ENCODE measurements at places on chromosomes 13 and 19.

DNA sequence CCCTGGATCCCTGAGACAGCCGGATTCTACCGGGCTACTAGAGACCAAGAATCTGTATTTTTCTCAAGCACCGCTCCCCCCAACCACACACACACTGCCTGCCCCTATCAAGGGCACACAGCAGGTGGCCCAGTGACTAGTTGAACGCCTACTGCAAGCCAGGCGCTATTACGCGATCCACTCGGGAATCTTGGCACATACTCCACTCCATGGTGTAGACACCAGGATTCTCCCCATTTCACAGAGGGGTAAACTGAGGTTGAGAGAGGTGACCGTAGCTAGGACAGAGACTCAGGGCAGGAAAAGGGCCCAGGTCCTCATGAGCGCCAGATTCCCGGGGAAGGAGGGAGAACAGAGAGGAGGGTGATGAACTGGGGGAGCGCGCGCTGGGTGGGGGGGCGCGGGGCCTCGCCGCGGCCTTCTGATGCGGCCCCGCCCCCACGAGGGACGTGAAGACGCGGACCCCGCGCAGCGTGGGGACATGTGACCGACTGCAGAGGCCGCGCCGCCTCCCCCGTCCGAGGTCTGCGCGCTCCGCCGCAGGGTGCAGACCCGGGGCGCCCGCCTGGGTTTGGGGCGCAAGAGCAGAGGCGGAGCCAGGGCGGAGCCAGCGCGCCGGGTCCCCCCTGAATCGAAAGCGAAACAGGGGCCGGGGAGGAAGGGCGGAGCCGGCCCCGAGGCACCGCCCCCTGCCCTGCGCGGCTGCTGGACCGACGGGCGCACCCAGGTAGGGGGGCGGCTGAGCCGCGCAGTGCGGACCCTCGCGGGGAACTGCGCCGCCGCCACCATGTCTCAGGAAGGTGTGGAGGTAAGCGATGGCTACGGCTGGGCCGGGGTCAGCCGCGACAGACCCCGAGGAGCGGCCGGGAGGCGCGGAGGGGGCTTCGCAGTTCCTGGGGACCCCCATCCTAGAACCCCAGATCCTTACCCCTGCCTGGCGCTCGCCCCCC is at the start of gene SHFL:
Gene SHFL, plus strand, starts transcription at position 677 of the 950 bp plus-strand sequence. Its CDS starts 111 bp downstream, at position 788.
- DNase-seq, result peak; percentile 61

GRCh38 chr13:113540523-113540922 is 44.0 kb upstream of the TFDP1 start:
- no peak for DNase-seq

DNA sequence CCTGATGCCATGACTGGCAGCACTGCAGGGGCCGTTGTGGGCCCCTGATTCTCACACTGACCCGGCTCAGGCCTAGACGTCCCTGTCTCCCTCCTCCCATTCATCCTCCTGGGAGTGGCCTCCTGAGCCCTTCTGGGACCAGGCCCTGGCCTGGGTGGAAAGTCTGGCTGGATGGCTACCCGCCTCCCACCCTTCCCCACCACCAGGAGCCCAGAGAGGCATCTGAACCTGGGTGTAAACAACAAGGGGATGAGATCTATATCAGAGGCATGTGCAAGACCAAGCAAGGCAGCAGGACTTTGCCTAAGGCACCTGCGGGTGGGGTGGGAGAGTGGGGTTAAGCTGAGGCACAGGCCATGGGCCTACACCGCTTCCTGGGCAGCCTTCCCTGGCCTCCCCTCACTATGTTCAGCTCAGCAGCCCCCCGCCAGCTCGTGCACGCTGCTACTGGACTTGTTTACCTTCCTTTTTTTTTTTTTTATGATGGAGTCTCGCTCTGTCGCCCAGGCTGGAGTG is 22.0 kb upstream of the ASPDH start:
- DNase-seq, result no peak

DNA sequence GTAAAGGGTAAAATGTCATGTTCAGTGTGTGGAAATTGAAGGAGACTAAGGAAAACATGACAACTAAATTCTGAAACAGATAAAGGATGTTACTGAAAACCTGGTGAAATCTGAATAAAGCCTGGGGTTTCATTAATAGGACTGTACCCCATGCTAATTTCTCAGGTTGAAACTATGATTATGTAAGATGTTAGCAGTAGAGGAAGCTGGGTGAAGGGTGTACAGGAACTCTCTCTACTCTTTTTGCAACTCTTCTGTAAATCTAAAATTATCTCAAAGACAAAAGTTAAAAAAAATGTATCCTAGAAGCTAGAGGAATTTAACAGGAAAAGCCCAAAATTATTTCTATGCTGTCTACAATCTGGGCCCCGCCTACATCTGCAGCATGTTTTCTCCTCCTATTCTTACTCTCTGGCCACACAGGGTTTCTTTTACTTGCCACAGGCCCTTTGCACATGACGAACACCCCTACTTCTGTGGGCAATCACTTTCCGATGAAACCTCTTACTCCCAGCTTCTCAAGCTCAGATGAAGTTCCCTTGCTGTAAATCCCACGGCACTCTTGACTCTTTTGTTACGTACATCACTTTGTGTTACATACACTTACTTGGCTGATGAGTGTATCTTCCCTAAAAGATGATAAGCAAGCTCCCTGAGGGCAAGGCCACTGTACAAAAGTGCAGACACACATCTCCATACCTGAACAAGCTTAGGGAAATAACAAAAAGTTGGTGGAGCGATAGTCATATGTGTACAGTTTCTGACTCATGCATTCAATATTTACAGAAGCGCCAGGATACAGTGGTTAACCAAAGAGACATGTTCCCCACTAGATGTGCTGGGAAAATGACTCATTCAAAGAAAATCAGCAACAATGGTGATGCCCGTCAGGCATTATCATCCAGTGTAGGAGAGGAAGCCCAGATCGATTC is 32.6 kb downstream of the RUBCNL start:
- no peak for DNase-seq

GRCh38 chr19:21749090-21749489 is 18.3 kb downstream of the ZNF100 start:
- DNase-seq, result no peak

GRCh38 chr13:66339214-66339613 is 890.9 kb downstream of the PCDH9 start:
- no peak for DNase-seq

GRCh38 chr19:41784743-41785142 is 11.6 kb upstream of the CEACAM3 start:
- no peak for DNase-seq

- no peak for DNase-seq
Observed at GRCh38 chr13:79070343-79070974, 335.6 kb downstream of the RBM26 start.

DNA sequence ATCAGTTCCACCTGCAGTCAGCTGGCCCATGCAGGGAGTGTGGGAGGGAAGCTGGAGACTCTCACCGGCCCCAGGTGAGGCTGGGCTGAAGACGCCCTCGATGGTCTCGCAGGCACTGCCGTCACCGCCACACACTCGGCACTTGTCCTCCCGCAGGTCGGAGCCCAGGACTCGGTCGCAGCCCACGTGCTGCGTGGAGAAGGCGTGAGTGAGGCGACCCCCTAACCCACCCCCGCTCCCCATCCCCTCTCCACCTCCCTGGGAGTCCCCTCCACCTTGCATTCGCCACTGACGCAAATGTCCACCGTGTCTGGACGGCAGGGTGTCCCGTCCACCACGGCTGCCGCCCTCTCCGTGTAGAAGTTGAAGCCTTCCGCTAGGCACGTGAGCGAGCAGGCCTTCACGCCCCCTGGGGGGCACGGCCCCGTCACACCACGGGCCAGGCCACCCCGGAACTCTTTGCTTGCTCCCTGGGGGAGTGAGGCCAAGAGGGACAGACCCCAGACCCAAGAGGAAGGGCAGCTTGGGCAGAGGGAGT is 12.0 kb upstream of the MYO1F start:
- no peak for DNase-seq

DNA sequence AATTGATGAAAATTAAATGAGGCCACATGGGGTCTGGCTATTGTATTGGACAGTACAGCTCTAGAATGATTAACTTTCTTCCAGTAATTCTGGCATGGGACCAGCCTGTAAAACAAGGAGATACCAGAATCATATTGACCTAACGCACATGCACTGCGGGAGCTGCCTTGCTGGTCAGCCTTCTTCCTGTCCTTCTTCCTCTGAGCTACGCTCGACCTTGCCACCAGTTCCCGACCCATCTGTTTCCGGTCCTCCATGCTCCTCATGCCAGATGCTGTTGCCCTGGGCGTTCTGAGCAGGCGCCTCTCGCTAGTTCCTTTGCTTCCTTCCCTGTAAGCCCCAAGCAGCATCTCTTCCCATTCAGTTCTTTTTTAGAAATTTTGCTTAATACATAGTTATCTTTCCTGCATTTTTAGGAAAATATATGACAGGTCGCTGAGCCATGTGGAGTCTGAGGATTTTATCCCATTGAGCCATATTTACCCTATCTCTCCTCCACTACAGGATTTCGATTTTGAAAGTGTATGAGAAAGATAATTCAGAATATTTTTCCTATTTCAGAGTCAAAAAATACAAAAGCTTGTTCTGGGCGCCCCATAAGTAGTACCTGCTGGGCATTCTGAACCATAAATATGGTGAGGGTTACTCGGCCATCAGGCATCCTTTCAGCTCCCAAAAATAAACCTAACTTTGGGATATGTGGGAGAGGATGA is 38.6 kb downstream of the TNFRSF19 start:
- no peak for DNase-seq
